ENCODE measurements at places on chromosomes 5 and 9.

- DNase-seq, result no peak
These were observed 5.1 kb downstream of the TMEM245 start for GRCh38 chr9:109114670-109115069.

DNA sequence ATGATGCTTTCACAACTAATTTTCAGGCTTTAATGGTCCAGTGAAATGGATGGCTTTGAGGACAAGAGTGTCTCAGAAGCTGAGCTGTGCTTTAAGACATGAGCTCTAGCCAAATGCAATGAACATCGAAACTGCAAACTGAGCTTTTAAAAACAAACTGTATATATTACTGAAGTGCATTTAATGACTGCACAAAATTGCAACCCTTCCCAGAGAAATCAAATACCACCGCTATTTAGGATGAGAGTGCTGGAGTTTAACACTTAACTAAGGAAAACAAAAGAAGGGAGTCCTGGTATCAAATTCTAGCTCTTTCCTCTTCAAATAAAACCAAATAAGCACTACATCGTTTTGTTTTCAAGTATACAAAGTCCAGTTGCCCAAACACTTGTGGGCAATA lies 163.9 kb downstream of the SLF1 start:
- DNase-seq, result no peak

- no peak for DNase-seq
These were observed 51.9 kb downstream of the ERAP1 start for GRCh38 chr5:96755851-96756250.

DNA sequence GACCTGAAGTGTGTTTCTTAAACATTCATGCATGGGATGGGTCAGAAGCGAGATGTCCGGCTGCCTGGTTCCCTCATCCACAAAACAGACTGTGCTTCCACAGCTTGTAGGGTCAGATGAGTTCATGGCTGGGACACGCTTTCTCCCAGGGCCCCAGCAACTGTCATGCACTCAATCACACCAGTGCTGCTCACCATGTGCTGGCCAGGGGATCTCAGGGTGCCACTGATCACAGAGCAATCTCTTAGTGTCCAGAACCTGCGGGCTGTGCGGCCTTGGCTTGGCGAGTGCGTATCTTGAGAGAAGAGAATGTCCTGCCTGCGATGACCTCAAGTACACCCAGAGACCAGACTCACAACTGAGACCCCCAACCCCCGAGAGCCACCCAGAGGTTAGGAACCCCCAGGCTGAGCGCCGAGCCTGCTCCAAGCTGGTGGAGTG lies 26.0 kb upstream of the FCN2 start:
- DNase-seq, result no peak

DNA sequence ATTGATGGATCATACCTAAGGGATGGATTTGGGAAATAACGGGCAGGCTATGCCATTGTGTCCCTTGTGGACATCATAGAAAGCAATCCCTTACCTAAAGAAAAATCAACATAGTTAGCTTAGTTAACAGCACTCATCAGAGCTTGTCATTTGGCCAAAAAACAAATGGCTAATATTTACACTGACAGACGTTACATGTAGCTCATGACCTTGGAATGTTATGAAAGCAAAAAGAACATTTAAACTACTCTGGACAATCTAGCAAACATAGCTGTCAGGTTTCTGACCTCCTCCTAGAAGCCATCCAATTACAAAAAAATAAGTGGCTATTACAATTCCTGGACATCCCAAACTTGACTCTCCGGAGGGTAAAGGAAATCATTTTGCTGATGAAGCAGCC lies 23.8 kb downstream of the TMEM232 start:
- no peak for DNase-seq

- DNase-seq, result peak; percentile 24
These were observed 980 bp downstream of the CCNO start for GRCh38 chr5:55232271-55232984.

GRCh38 chr9:89771205-89771604 lies 166.4 kb downstream of the GADD45G start:
- no peak for DNase-seq

DNA sequence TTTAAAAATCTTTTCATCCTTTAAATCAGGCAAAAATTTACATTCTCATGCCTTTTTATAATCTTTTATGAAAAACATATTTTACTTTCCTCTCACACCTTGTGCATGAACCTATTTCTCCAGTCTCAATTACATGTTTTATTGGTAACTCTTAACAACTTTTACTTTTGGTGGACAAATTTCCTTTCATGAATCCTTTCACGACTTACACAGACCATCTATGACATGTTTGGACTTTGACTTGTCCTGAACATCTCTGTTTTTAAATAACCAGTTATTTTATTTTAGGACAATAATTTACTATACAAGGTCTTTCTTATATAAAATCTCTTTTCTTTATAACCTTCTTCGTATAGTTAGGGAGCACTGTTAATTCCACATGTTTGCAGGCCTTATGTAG lies 26.5 kb upstream of the MTMR12 start:
- DNase-seq, result peak; percentile 23

- DNase-seq, result peak; percentile 79
These were observed 2.5 kb downstream of the TLE1 start for GRCh38 chr9:81686614-81687520.

DNA sequence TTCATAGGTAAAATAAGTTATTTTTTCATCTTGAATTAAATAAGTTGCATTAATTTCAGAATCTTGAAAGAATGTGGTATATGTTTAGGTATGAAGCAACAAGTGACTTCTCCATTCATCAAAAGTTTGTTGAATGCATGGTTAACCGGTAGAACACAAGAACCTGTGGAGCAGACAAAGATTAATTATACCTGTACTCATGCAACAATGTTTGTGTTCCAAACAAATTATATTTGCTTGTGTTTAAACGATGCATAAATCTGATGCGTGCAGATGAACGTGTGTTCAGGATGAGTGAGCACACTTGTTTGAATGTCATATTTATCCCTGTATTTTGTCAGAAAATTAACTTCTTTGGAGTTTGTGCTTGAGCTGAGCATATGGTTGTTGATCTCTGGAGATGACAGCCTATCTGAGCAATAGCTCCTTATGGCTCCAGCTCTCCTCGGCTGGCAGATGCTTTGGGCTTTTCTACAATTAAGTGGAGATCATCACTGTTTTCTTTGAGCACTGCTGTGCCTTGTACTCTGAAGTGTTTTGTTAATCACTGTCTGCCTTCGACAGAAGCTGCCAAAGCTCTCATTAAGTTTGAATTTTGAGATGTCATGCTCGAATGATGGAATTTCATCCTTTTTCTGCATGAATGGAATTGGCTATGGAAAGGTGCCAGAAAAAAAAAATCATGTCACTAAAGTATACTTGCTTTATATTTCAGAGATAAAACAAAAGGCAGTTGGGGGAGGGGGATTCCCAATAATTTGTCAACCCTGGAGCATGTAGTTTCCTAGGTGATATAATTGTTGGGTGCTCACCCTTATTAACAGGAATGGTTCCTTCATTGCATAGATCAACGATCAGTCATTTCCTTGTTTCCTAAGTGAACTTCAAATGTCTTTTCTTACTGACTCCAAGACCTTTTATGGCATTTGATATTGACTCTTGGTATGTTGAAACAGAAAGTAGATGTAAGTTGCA lies 502.5 kb upstream of the ARRDC3 start:
- peak; percentile 8 for DNase-seq

GRCh38 chr9:37575921-37576721 lies at the start of gene FBXO10:
FBXO10 (minus strand) TSS chr9:37576380; CDS start chr9:37541768, 34,612 bp downstream.
- DNase-seq, result peak; percentile 88

- DNase-seq, result peak; percentile 45
These were observed 14.2 kb downstream of the EEIG1 start for GRCh38 chr9:127966416-127967150.

DNA sequence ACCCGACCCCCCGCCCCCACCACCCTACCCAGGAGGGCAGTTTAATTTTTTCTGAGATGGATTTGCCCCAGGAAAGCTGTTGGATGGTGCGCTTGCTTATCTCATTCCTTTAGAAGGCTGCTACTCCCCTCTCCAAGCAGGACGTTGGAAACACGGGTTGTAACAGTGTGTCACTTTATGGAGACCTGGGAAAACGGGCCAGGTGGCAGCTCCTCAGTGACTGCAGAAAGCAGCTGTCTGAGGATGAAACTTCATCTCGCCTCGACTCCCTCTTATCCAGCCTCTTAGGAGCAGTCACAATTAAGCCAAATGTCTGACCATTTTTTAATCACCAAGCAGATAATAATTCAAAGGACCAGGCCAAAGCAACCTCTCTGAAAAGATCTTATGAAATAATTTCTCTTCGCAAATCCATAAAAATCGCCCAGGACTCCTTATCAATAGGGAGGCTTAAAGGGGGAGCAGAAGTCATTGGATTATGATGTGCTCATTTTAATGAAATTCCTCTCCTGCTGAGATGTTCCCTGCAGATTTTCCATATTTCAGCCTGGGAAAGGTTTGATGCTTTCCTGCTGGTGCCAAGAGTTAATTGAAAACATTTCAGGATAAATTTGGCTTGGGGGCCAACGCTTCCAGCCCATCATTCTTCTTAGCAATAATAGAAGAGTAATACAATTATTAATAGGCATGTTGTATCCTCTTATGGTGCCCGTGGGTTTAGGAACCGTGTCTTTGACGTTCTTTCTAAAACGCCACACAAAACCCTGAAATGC lies 26.0 kb downstream of the GAS1 start:
- DNase-seq, result no peak

DNA sequence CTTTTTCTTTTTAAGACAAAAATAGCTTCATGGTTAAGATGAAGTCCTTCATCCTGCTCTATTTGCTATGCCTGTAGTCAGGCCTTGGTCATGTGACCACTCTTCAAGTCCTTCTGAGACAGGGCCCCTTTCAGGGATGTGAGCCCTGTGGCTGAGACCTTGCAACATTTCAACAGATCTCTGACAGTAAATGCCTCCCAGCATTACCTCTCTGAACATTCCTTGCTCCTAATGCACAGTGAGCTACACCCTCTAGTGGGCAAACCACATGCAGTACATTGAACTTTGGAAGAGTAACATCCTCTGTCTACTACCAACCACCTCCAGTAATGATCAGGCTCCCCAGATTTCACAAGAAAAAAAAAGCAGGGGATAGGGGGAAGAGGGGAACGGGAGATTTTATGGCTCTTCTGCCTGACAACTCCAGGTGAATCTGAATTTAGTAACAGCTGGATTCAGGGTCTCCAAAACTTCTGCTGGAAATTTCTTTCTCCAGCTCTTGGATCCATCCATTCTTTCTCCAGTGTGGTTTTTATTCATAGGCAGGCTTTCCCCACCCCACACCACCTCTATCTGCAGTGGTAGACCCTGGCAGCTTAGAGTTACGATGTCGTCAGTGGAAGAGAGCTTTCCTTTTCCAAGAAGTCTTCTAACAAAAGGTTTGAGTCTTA lies 8.9 kb upstream of the FBXO38 start:
- peak; percentile 39 for DNase-seq
